ENCODE measurements at places on chromosomes 6 and 20. TPM values are rescaled to one million over a fixed set of nuclear protein-coding genes. Genes with fewer than 3 reads are reported as not detected.

- no peak for DNase-seq
Measured at GRCh38 chr6:17884498-17885478, 102.6 kb downstream of the KIF13A start.

- no peak for DNase-seq
Measured at GRCh38 chr6:42340511-42340910, 111.2 kb downstream of the TRERF1 start.

- DNase-seq = peak; percentile 39
Measured at GRCh38 chr6:148776321-148777308, 29.8 kb downstream of the UST start.

DNA sequence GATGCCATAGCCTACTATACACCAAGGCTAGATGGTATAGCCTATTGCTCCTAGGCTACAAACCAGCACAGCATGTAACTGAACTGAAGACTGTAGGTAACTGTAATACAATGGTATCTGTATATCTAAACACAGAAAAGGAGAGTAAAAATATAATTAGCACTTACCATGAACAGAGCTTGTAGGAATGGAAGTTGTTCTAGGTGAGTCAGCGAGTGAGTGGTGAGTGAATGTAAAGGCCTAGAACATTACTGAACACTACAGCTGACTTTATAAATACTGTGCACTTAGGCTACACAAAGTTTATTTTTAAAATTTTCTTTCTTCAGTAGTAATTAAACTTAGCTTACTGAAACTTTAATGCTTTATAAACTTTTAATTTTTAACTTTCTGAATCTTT lies 129.5 kb downstream of the BTBD9 start:
- DNase-seq = no peak

GRCh38 chr6:67933278-67933677 lies 701.8 kb upstream of the ADGRB3 start:
- DNase-seq = no peak

GRCh38 chr6:139846538-139847456 lies 472.3 kb upstream of the CITED2 start:
- no peak for DNase-seq

- DNase-seq = no peak
Measured at GRCh38 chr20:21571841-21572690, 58.2 kb upstream of the NKX2-2 start.

GRCh38 chr20:35635652-35636051 lies 20.0 kb downstream of the SPAG4 start:
- DNase-seq = no peak

GRCh38 chr6:34514593-34515472 lies 41.3 kb downstream of the SPDEF start:
- peak; percentile 13 for DNase-seq

- DNase-seq = no peak
Measured at GRCh38 chr6:169155481-169155880, 98.2 kb downstream of the THBS2 start.

TP53TG5 gene
- polyA plus RNA-seq = not detected

TPD52L1 gene
- polyA plus RNA-seq = 10.9 TPM

NKX2-2 gene
- polyA plus RNA-seq = not detected

TMEM170B gene
- 0.22 TPM for polyA plus RNA-seq
